T-helper 17 cell (primary cell): ENCODE measurements at places on chromosomes 3 and 15.

DNA sequence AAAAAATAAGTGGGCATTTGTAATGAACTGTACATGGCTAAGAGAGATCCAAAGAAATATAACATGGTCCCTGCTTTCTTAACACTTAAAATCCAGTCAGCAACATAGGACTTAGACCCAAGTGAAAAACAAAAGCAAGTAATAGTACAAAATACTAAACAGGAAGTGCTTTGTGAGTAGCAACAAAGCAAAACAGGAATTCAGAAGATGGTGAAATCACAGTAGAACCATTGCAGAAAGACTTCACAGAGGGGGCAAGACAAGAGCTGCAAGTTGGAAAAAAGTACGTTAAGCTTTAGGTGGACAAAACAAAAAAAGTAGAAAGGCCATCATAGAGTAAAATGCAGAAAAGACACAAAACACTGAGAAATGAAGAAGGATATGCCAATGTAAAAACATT is 116.0 kb downstream of the TBC1D5 start:
- DNase-seq, result no peak

- DNase-seq, result no peak
These were observed 70.2 kb upstream of the MITF start for GRCh38 chr3:69669070-69669469.

GRCh38 chr3:62237286-62237948 is 135.9 kb downstream of the FEZF2 start:
- no peak for DNase-seq

- DNase-seq, result no peak
These were observed 395 bp downstream of the ZFAND6 start for GRCh38 chr15:80059786-80060355.

DNA sequence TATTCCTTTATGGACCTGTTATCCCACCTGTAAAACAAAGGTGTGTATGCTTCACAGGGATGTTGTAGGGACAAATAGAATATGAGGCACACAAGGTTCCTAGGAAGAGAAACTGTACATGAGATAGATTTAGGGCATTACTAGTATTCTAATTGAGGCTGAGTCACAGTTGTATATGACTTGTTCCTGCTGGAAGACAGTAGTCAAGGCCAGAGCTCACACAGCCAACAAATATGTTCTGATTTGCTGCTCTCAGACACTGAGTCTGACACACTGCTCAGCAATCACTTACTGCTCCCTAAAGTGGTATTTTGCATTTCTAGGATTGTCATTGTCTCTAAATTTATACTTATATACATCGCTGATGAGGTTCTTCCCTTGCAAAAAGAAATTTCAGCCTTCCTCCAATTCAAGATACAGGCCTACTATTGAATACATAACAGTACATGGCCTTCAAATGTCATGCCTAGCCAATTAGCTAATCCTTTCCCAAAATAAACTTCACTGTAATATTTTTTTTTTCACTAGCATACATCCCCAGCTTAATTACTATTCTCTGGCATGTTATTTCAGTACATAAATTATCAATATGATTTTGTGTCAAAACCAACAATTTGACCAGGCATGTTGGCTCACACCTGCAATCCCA is 69.8 kb downstream of the TIGIT start:
- DNase-seq, result no peak

DNA sequence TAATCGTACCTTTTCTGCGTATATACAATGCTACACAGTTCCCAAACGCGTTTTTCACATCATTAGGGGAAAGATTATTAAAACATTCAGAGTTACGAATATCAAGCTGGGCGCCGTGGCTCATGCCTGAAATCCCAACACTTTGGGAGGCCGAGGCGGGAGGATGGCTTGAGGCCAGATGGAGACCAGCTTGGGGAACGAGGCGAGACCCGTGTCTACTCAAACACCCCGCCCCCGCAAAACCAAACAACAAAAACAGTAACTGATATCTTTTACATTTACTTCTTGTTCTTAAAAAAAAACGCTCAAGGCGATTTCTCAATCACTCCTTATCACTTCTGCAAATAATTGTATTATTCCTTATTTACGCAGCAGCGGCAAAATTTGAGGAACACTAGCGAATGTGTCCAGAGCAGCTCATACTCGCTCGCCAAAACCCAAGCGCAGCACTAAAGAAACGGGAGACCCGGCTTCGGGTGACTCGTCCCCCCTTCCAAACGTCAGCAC is 1.2 kb downstream of the ZBTB11 start:
- DNase-seq, result no peak

DNA sequence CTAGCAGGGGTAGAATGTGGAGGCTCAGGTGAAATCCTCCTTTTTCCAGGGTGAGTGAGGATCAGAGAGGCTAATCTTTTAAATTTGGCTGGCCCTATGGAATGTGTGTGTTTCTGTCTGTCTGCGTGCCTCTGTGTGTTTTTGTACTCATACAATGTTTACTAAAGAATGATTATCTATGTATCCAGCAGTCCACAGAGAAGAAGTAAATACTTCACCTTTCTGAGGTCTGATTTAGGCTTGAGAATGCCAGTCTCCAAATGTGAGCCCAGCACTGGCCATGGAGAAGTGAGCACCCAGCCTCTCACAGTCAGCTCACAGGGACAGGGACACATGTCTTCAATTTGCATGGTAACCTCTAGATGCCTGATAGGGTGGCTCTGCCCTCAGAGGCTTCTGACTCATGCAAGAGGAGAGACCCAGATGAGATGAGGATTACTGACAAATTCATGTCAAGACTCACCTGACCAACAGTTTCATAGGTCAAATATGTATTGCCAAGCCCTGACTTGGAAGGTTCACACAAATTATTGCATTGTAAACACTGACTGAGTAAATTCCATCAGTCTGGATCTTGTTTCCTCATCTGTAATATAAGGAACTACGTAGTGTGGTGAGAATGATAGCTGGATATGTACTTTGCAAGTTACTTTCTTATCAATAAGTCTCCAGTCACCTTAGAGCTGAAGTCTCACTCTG is 31.0 kb downstream of the ENTPD3 start:
- DNase-seq, result no peak

DNA sequence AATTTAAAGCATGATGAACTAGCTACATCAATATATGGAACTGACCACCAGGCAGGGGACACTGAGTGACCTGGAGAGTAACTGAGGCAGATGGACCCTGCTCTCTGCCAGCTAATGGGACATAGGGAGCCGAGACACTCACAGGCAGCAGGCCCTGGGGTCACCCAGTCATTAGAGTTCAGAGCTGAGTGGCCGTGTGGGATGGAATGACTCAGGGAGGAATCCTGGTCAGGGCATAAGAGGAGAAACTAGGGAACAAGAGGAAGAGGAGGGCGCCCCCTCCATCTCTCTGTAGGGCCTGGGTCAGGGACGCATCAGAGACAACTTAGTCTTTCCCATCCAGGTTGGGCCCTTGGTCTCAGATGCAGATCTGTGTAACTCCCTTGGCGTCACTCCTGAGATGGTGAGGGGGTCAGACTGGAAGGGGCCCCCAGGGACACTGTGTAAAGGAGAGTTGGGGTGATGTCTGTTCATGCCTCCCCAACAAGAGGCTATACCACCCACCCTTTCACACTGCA is 39.8 kb downstream of the CCDC12 start:
- no peak for DNase-seq

GRCh38 chr15:69668963-69669362 is 216.3 kb downstream of the RPLP1 start:
- no peak for DNase-seq

GRCh38 chr15:29613951-29614382 is 208.3 kb downstream of the TJP1 start:
- DNase-seq, result no peak

GRCh38 chr3:57221883-57222282 is 5.6 kb upstream of the APPL1 start:
- no peak for DNase-seq

- no peak for DNase-seq
These were observed 165.3 kb upstream of the BHLHE40 start for GRCh38 chr3:4813909-4814304.

GRCh38 chr3:188796122-188796631 is 375.6 kb upstream of the TPRG1 start:
- DNase-seq, result no peak

DNA sequence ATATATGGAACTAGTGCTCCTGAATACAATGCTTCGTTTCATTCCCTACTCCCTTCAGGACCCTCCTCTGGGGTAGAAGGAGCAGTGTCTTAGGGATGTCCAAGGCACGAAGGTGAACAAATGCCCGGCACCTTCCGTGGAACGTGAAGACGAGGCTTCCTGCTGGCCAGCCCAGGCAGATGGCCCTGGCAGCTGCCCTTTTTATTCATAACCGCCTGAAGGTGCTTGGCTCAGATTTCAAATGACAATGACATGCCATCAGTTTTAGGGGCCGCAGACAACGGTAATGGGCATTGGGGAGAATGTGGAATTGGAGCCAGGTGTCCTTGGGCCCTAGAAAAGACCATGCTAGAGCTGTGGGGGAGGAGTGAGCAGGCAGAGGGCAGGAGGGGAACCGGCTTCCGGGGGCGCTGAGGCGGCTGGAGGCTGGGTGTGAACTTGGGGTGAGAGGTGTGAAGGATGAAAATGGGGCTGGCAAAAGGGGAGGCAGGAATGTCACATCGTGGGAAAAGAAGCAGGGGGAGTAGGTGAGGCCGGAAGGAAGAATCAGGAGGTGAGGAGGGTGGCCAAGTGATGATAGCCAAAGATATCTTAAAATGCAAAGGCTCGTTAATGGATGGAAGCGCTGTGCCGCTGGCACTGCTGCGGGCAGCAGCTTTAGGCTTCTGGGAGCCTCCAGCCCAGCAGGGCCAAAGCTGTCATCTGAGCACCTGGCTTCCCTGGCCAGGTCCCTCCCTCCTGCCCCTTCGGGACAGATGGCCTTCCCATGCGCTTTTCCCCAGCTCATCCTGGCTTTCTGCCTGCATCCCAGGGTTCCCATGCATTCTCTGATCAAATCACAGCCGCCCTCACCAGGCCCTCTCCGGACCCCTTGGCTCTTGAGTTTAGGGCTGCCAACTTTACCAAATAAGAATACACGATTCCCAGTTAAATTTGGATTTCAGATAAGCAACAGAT is 93.7 kb downstream of the TMEM266 start:
- DNase-seq, result no peak

DNA sequence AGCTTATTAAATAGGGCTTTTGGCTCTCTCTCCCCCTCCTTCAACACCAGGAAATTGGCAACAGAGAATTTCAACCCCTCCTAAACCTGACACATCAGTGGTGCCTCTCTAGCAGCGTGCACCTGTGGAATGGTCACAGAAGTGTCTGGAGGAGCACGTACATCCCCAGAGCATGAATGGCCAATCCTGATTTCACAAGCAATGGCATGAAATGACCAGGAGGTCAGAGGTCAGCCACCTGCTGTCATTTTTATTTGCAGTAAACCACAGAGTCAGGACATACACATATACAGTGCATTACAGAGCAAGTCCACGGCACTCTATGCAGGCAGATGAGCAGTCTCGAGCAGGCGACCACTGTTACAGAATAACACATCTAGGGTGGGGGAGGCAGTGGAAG is 25.1 kb upstream of the ETV5 start:
- no peak for DNase-seq

GRCh38 chr3:33035596-33035995 is 61.4 kb downstream of the GLB1 start:
- no peak for DNase-seq

GRCh38 chr3:188458756-188459155 is 304.8 kb downstream of the LPP start:
- no peak for DNase-seq

DNA sequence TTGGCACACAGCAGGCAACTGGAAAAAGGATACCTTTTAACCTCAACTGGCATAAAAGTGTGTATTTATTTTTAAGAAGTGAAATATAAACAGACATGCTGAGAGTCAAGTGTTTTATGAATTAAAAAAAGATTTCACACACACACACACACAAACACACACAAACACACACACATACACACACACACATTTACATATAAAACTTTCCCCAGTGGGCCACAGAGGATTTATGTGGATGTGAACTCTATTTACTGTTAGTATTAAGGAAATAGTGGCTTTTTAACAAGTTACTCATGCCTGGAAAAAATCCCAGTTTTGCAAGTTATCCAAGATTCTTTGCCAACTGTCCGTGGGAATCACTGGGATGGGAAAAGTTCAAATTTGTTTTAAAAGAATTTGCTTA is 725.9 kb upstream of the NR2F2 start:
- no peak for DNase-seq

DNA sequence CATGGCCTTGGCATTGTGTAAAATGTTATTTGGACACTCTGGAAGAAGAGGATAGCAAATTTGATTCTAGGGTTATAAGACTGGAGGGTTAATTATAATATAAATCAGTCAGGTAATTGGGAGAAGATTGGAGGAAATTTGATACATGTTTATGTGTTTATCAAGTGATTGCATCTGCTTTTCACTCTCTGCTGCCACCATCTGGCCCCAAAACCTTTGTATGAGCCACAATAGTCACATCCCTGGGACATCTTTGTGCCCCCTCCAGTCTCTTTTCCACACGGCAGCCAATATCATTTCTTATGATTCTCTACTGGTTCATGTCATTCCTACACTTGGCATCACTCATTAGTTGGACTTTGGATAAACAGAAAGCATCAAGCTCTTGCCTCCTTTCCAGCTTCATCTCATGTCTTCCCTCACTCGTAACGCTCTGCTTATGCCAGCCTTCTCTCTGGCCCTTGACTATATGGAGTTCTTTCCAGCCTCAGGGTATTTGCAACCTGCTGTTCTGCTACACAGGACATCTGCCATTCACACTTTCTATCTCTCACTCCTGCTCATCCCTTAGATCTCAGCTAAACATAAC is 602.3 kb upstream of the SUCLG2 start:
- DNase-seq, result no peak

GRCh38 chr15:94081829-94082228 is 149.5 kb upstream of the MCTP2 start:
- no peak for DNase-seq

DNA sequence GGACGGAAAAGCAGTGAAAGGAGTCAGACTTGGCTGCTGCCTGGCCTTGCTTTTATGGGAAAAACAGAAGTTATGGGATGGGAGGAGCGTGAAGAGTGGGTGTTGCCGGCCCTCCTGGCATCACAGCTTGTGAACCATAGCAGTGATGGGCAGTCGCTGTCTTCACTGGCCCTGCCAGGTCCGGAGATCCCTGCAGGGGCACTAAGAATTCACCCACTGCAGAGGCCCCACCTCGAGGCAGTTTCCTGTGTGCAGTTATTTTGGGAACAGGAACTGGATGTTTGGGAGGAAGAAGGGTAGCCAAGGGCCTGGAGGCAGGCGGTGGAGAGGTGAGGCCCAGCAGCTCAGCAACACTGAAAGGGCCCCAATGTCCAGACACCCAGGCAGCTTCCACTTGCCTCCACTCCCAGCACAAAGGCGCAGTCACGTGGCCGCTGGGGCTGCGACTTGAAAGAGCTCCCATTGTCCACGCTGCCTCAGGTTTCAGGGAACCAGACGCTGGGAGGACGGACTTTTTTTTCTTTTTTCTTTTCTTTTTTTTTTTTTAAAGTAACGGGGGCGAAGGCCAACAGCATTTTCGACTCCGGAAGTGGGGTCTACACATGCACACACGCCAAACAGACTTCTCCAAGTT is 255.6 kb downstream of the ZNF621 start:
- DNase-seq, result no peak

DNA sequence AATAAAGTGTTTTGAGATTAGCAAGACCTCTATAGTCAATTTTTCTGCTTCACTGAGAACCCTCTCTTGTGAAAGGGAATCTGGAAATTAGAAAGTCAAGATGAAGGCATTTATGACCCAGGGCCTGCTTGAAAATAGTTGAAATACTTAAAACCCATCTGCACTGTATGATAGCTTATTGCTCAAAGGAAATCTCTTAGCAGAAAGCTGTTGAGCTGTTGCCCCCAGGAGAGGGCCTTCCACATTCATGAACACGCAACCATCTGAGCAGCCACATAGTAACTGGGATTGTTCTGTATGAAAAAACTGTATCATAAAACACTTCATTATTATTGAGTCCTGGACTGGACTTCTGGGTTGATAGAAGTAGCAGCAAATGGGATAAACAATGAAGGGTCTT is 106.4 kb upstream of the PTX3 start:
- no peak for DNase-seq
